ENCODE measurements at places on chromosomes 12 and 14.

GRCh38 chr12:33752854-33753253 is 269.4 kb upstream of the ALG10 start:
- DNase-seq = no peak

DNA sequence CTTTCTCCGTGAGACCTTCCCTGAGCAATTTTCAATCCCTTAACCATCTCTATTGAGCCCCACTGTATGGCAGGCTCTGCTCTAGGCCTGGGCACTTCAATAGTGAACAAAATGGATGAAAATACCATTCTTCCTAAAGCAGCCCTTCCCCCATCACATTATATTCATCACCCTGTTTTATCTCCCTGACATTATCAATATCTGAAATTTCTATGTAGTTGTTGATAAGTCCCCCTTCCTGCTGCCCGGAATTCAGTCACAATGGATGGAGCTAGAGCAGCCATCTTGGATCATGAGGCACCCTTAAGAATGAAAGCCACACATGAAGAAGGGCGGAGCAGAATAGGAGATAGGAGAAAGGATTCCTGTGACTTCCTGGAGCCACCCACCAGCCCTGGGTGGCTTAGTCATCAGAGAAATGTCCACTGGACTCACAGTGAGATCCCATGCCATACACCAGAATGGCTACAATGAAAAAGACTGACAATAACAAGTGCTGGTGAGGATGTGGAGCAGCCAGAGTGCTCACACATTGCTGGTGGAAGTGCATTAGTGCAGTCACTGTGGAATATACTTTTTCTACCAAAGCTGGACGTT is 33.9 kb downstream of the SCARB1 start:
- DNase-seq = no peak

- DNase-seq = no peak
These were observed 63.8 kb downstream of the RIN3 start for GRCh38 chr14:92577321-92577742.

- no peak for DNase-seq
These were observed 142.5 kb upstream of the C14orf180 start for GRCh38 chr14:104436741-104437701.

DNA sequence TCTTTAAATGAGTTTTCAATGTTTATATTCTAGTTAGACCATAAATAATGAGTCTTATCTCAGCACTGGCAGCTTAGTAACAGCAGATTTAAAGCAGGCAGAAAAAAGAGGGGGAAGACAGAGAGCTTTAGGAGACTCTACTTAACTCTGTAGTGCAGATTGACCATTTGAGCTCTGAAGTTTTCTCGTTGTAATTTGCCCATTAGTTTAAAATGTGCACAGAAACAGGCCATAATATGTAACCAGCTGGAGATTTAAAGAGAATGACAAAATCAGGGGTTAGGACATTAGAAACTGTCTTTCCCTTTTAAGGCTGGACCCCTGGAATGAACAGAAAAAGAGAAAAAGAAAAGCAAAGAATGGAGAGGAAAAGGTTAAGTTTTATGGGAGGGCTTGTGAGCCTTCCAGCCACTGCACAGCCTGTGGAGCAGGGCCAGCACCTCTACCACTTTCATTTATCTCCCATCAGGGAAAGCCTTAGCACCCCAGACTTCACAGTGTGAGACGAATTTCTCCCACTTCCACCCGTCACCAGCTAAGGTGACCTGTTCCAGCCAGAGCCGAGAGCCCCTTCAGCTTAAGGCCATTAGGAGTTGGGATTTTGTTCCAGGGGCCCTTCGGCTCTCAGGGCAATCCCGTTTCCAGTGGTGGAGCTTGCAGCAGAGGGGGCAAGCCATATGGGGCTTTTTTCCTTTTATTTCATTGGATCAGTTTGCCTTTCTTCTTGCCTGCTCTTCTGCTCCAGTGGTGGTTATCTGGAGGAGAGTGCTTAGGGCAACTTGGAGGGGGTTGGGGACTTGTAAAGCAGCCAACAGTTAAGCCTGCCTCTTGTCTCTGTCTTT is 8.0 kb downstream of the IL22 start:
- no peak for DNase-seq

- DNase-seq = no peak
These were observed 439.4 kb downstream of the PDZRN4 start for GRCh38 chr12:41627476-41627875.

- DNase-seq = no peak
These were observed 108.2 kb upstream of the MED13L start for GRCh38 chr12:116385486-116386217.

All from left hindlimb (tissue), 1 donor.